DMS79 (cell line): ENCODE measurements at places on chromosomes 5 and 9.
A peak's percentile ranks its signal among the peaks of the same experiment; 100 is the strongest.

DNA sequence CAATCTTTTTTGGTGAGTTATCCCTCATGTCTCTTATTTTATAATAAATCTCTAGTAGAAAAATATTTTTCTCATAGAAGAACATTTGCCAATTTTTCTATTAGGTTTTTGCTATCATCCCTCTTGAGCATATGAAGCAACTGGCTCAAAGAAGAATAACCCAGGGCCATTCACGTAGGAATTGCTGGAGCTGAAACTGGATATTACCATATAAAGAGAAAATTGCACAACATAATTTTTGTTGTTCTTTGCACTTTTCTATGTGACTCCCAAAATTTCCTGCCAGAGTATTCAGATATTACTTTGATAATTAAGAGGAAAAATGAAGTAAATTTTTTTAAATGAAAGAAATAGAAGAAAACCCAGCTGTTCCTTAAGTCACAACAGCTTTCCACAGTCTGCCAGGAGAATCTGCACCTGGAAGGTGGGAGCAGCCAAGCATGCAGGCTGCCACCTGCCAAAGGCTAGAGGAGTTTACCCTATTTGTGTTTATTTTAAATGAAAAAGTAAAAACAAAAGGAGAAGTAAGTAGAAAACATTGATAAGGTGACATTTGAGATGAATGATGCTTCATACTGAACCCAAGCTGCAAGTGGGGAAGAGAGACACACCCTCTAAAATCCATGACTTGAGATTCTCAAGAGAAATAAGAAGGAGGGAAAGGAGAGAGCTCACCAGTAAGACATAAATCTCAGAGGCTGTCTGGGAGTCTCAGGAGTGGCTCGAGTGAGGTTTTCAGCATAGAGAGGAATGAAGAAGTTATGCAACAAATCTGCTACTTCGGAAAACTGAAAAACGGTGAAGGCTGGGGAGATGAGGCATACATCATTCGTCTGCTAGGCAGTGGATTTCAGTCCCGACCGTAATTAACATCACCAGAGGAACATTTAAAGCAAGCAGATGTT is 31.5 kb upstream of the FREM1 start:
- peak; percentile 81 for DNase-seq

GRCh38 chr9:112554516-112554915 is 67.9 kb downstream of the KIAA1958 start:
- DNase-seq, result no peak

GRCh38 chr5:123756318-123756665 is 244.3 kb downstream of the CSNK1G3 start:
- no peak for DNase-seq

GRCh38 chr9:109092051-109092580 is 27.6 kb downstream of the TMEM245 start:
- no peak for DNase-seq

DNA sequence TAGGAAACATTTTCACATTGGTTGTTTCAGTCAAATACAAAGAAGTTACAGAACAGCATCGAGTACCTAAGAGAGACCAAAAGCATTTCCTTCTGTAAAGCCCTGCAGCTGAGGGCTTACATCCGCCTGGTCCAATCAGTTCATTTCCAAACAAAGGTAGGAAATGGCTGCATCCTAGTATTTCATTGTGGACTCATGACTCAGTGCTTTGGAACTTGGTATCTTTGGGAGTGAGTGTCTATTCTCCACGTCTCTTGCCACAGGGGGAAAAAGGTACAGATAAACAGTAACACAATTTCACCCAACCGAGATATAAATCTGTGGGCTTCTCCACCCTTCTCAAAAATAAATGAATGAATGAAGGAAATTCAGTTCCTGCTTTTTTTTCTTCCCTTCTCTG is 75.4 kb downstream of the NFIB start:
- no peak for DNase-seq

- no peak for DNase-seq
Observed at GRCh38 chr5:181246276-181247049, 2.8 kb upstream of the RACK1 start.

DNA sequence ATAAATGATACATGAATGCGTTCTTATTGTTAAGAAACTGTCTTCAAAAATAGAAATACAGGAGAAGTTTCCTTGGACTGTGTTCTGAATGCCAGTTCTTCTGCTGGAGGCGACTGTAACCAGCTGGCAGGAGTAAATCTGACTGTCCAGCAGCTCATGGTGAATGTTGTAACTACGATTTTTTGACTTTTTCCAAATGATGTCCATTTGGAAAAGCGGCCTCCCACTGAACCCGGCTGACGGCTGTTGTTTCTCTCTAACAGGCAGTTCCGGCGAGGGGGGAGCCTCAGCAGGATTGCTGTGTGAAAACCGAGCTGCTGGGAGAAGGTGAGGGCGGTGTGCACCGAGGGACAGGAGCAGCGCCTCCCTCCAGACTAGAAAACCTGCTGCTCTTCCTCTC is 91.9 kb downstream of the EHMT1 start:
- DNase-seq, result no peak

- DNase-seq, result no peak
Observed at GRCh38 chr5:67416133-67416937, 219.7 kb upstream of the CD180 start.

- DNase-seq, result no peak
Observed at GRCh38 chr9:132755096-132755495, 84.8 kb downstream of the GTF3C4 start.

DNA sequence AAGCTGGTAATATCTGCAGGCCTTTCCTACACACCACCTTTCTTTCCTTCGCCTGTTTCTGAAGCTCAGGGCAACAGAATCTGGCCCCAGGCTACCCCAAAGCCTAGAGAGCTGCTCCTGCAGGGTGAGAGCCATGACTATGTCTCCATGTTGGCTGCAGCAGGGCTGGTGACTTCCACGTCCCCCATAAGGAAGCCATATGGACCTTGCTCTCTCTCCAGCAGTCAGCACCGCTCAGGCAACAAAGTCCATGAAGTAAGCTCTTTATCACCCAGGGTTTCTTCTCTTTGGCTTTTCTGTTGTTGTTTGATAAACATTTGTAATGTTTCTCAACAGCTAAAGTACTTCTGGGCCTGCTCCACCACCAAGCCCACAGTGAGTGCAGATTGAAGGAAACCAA is 125.2 kb downstream of the SLIT3 start:
- no peak for DNase-seq

DNA sequence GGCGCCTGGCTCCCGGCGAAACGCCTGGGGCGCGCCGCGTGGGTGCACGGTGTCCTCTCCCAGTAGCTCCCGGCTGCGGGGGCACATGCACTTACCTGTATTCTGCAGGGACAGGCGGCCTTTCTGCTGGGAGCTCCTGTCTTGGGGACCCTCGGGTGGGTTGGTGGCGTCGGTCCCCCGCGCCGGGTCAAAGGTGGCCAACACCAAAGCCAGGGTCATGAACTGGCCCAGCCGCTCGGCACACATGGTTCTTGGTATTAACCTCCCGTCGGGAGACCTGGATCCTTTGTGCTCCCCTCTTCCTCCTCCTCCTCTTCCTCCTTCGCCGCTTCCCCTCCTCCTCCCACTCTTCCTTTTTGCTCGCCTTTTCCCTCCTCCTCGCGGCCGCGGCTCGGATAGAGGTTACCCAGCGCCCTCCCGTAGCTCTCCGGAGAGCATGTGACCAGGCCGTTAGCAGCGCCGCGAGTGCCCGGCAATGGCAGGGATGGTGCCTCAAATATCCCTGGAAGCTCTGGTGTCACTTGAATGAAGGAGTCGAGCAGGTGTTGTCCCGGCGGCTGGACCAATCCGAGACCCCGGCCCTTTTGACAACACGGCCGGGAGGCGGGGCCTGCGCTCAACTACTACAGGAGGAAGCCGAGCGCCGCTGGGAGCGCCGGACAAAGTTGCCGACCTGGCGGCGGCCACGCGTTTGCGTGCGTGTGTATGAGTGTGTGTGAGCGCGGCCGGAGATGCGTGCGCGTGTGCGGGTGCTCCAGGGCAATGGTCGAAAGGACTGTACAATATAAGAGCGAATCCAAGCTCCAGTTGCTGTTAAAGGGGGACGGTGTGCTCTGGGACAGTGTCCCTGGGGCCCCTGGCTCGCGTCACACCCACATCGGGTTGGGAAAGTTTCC is at the start of gene STC2:
TSS of gene STC2 (minus strand) at position 467 of the 896 bp plus-strand sequence. CDS start at position 246, 221 bp downstream.
- peak; percentile 74 for DNase-seq

GRCh38 chr5:154878642-154879335 is 20.4 kb downstream of the CNOT8 start:
- no peak for DNase-seq

DNA sequence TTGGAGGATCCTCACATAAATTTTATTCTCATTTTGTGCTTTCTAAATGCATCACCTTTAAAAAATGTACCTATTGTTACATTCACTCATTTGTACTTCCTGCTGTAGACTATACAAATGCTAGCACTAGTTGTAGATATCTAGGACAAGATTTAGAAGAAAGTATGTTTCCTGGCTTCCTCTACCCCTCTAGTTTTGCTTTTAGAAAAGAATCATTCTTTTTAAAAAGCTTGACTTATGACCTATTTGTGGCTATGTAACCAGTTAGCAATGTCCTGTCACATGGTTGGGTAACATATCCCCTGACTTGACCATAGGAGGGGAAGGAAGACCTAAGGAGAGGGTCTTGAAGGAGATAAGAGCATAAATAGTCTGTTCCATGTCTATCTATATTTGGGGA is 13.3 kb downstream of the CAMK4 start:
- DNase-seq, result no peak

- DNase-seq, result no peak
Observed at GRCh38 chr5:6455571-6456200, 7.0 kb downstream of the UBE2QL1 start.

DNA sequence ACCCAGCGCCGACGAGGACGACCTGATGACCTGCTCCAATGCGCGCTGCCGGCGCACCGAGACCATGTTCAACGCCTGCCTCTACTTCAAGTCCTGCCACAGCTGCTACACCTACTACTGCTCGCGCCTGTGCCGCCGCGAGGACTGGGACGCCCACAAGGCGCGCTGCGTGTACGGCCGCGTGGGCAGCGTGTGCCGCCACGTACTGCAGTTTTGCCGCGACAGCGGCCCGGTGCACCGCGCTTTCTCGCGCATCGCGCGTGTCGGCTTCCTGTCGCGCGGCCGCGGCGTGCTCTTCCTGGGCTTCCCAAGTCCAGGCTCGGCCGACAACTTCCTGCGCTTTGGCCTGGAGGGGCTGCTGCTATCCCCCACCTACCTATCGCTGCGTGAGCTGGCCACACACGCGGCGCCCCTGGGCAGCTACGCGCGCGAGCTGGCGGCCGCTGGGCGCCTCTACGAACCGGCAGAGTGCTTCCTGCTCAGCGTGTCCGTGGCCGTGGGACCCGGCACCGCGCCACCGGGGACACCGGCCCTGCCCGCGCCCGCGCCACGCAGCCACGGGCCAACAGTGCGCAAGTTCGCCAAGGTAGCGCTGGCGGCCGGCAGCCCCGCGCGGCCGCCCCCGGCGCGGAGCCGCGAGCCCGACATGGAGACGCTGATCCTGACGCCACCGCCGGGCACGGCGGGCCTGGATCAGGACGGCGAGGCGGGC is 2.7 kb upstream of the PHPT1 start:
- no peak for DNase-seq

DNA sequence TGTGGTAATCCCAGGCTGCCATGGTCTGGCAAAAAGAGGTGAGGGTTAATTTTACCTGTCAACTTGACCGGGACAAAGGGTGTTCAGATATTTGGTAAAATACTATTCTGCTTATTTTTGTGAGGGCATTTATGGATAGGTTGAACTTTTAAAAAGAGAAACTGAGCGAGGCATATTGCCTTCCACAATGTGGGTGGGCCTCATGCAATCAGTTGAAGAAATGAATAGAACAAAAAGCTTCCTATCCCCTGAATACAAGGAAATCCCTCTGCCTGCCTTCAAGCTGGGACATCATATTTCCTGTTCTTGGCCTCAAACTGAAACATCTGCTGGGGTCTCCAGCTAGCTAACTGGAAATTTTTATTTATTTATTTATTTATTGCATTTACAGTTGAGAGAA is 734.7 kb downstream of the IRX1 start:
- no peak for DNase-seq

DNA sequence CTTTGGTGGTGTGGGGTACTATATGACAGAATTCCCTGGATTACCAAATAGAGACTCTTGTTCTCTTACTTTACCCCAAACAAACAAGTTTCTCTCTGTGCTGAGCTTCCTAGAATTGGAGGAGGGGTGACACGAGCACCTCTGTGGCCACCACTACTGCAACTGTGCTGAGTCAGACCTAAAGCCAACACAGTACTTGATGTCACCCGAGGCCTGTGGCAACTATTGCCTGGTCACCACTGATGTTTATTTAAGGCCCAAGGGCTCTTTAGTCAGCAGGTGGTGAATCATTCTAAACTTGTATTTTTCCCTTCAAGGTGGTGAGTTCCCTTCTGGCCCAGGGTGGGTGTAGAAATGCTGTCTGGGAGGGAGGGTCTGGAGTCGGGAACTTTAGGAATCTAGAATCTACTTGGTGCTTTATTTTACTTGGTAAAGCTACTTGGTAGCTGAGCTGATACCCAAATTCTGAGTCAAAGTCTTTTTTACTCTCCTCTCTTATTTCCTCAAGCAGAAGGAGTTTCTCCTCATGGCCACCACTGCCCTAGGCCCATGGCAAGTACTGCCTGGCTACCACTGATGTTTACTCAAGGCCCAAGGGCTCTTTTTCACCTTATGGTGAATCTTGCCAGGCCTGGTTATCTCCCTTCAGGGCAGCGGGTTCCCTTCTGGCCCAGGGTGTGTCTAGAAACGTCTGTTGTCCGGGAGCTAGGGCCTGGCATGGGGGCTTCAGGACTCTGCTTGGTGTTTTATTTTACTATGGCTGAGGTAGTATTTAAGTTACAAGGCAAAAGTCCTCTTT is 9.8 kb downstream of the LURAP1L start:
- no peak for DNase-seq

- DNase-seq, result no peak
Observed at GRCh38 chr9:36928670-36929349, 105.3 kb downstream of the PAX5 start.

- DNase-seq, result no peak
Observed at GRCh38 chr9:504921-505740, 290.5 kb downstream of the DOCK8 start.

DNA sequence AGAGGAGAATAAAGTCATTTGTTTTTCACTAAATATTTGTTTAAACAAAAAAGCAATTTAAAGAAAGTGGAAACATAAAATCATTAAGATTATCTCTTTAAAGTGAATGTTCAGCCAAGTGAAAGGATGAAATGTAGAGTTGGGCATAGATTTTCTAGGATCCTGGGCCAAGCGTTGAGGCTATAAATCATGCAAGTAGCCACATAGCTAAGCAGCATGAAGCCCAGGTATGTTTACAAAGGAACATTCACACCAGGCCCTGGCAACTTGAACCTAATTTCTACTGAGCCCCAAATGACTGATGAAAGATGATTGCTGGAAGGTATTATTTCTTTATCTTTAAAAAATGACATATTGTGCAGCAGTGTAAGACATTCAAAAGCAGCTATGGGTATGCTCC is 461.8 kb downstream of the MAT2B start:
- DNase-seq, result no peak

- no peak for DNase-seq
Observed at GRCh38 chr9:82134010-82134409, 145.4 kb downstream of the SPATA31D1 start.

DNA sequence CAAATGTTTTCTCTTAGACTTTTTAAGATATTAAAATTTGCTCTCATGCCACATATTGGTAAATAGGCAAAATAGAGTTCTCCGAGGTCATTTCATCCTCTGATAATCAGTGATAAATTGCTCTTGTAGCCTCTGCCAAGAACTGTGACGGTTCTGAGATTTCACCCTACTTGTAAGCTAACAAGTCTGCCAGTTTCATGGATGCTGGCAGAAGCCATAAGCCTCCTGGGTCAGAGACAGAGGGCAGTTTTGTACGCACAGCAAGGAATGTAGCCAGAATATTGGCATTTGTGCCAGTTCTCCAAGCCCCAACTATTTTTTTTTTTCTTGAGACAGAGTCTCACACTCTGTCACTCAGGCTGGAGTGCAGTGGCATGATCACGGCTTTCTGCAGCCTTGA is 945.0 kb upstream of the WWC1 start:
- no peak for DNase-seq
